ENCODE measurements at places on chromosomes 3 and 15.

DNA sequence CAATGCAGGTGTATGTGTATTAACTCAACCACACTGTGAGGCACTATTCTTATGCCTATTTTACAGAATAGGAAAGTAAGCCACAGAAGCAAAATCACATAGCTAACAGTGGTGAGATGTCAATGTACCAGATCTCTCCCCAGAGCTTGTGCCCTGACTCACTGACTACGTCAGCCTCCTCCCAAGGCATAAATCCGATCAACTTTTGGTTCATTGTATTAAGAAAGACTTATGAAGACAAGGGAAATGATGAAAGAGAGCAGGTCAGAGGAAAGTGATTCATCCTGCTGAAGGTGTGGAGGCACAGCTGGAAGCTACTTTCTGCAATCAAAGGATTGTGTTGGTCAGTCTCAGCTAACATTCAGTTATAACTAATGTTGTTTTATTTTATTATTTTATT is 33.0 kb upstream of the SV2B start:
- DNase-seq: no peak

DNA sequence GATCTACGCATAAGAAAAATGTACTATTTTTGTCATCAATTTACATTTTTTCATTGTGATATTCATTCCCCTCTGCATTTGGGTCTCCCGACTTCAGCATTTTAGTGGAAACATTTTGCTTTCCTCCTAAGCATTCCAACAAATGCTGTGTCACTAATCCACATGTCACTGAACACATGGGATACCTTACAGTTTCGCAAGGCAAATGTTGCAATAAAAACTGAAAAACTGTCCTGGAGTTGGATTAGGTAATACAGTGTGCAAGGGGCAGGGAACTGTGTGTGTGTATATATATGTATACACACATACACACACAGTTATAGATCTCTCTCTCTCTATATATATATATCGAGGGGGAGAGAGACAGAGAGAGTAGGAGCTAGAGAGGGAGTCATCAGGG is 632.2 kb downstream of the MAGI1 start:
- DNase-seq: no peak

GRCh38 chr15:74220475-74221248 is 15.5 kb upstream of the CCDC33 start:
- DNase-seq: no peak

GRCh38 chr15:32889214-32889613 is 171.4 kb downstream of the GREM1 start:
- DNase-seq: no peak

DNA sequence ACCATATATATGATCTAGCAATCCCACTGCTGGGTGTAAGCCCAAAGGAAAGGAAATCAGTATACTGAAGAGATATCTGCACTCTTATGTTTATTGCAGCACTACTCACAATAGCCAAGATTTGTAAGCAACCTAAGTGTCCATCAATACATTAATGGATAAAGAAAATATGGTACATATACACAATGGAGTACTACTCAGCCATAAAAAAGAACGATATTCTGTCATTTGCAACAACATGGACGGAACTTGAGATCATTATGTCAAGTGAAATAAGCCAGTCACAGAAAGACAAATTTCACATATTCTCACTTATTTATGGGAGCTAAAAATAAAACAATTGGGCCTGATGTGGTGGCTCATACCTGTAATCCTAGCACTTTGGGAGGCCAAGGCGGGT is 21.9 kb upstream of the ARNT2 start:
- DNase-seq: no peak

- no peak for DNase-seq
These were observed 67.9 kb upstream of the MITF start for GRCh38 chr3:69671082-69671952.

- no peak for DNase-seq
These were observed 26.9 kb downstream of the DNASE1L3 start for GRCh38 chr3:58183891-58184290.

- no peak for DNase-seq
These were observed 26.4 kb upstream of the ACP3 start for GRCh38 chr3:132290833-132291232.

GRCh38 chr3:148240351-148240750 is 457.4 kb upstream of the AGTR1 start:
- DNase-seq: no peak

DNA sequence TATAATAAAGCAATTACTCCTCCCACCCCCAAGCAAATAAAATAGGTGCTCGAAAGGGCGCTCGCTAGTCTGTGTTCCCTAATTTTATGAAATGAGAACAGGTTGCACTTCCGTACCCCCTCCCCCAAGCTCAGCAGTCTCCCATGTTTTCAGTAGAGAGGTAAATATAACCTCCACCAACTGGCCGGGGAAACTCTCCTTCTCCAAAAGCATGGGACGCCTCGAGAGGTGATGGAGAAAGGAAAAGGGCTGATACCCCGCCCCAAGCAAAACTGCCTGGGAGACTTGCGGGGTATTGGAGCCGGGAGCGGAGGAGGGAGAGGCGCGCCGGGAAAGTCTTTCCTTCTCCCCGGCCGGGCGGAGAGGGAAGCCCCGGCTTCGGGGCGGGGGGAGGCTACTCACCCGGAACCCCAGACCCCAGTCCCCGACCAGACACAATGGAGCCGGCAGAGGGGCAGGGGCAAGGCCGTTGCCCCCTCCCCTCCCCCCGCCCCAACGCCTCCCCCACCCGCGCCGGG is 605 bp downstream of the DCUN1D1 start:
- DNase-seq: no peak
